ENCODE measurements at places on chromosomes 3 and 15.
A peak's percentile ranks its signal among the peaks of the same experiment; 100 is the strongest.

- DNase-seq: no peak
Observed at GRCh38 chr3:189160519-189161309, 11.1 kb upstream of the TPRG1 start.

DNA sequence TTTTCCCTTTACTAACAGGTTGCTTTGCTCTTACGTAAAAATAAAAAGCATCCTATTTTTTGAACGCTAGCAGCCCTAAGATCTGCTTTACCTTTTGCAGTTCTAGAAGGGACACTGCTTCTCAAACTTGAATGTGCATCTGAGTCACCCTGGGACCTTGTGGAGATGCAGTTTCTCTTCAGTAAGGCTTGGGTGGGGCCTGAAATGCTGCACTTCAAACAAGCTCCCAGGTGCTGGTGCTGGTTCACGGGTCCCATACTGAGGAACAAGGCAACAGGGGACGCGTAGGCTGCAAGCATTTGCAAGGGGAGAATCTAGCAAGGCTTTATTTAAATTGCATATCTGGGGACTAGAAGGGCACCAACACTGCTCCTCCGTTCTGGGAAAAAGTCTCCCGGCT lies 30.0 kb downstream of the MB21D2 start:
- DNase-seq: peak; percentile 60

- no peak for DNase-seq
Observed at GRCh38 chr3:178343433-178344038, 192.7 kb upstream of the KCNMB2 start.

DNA sequence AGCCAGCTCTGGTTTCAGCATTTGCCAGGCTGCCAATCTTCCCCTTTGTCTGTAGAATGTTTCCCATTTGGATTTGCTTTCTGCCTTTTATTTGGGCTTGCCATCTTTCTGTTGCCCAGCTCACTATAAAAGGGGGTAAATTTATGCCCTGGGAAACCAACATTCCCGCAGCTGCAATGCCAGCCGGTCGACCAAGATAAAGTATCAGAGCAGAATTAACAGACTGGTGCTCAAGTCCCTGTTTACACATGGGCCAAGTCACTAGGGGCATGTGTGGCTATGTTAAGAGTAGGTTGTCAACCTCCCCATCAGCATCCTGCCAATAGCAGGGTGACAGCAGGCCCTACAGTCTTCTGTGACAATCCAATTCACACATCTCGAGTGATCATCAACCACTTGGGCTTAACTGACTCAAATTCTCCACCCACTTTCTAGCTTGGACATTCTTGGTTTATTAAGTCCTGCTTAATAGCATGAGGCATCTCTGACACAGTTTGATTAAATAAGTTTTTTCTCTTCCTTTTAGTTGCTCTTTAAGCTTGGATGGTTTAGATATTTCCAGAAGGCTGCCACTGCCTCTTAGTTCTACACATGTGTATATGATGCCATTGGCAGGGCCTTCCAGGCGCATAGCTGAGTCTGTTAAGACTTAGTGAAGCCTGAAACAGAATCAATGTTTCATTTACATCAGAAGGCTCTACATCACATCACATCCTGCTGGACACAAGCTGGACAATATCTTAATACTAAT lies 24.1 kb upstream of the VEPH1 start:
- DNase-seq: peak; percentile 18

- DNase-seq: no peak
Observed at GRCh38 chr15:80730926-80731325, 35.8 kb downstream of the ABHD17C start.

- DNase-seq: no peak
Observed at GRCh38 chr15:60471314-60471713, 7.6 kb downstream of the ICE2 start.

GRCh38 chr3:12170207-12170606 lies 11.5 kb upstream of the TIMP4 start:
- DNase-seq: no peak

DNA sequence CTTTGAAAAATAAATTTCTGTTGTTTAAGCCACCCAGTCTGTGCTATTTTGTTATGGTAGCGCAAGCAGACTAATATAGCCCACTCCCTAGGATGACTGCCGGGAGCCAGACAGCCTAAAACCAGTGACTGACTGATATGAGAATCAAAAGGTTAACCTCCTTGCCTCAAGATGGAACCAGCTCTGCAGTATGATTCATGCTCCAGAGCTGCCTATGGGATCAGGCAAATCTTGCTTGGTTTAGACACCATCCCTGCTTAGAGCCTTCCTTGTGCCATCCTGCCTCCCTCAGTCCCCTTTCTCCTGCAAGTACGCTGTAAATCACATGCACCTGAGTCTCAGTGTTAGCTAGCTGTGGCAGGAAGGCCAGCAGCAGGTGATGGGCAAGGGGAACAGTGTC lies 39.3 kb downstream of the TRANK1 start:
- no peak for DNase-seq

GRCh38 chr3:170967126-170967525 lies 58.7 kb upstream of the EIF5A2 start:
- DNase-seq: no peak

DNA sequence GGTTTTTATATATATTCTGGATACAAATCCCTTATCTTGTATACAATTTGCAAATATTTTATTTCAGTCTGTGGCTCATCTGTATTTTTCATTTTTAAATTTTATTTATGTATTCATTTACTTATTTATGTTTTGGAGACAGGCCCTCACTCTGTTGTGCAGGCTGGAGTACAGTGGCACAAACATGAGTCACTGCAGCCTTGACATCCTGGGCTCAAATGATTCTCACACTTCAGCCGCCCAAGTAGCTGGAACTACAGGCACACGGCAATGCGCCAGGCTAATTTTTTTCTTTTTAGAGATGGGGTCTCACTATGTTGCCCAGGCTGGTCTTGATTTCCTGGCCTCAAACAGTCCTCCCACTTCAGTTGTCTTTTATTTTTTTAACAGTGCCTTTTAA lies 50.6 kb downstream of the PFN2 start:
- no peak for DNase-seq

DNA sequence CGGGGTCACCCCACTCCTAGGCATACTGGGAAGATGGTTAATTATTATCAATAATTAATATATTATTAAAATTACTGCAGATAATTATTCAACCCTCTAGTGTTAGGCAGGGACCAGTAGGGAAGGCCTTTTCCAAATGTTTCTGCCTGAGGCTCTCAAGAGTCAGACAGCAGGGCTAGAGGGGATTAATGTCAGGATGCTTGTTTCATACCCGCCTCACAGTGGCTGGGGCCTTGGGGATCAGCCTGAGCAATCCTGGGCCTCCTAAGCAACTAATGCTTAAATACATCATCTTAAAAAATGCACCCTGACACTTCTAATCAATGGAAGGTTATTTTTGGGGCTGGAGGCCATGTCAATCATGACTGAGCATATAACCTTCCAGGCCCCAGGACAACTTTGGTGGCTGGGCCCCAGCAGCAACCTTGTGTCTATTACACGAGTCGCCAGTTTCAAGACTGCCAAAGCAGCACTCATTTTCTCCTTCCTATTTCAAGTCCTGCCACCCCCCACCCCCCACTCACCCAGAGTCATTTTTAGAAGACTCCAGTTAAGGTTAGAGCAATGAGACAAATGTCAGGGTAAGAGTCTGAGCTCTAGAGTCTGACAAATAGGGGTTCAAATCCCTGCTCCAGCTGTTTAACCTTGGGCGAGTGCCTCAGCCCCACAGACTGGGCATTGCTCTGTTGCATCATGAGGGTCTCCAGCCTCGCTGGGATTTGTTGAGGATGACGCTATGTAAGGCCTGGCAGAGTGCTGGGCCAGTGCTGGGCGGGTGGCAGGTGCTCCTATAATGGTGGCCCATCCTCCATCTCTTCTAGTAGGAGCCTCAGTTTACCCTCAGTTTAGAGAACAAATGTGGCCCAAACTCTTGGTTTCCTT lies 6.1 kb downstream of the AMOTL2 start:
- no peak for DNase-seq

DNA sequence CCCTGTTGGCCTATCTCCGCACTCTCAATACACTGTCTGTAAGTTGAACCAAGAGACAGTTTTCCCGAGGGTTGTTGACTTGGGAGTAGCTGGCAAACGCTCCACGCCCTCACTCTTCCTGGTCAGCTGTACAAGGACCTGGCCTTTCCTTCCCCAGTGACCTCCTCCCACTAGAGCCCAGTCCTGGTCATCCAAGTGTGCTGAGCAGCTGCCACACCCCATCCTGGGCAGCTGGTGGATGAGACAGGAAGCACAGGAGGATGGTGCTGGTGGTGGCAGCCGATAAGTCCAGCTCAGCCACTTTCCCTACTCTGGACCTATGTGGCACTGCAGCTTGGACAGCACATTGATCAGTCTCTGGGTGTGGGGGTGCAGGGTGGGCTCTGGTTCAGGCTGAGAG lies 19.8 kb downstream of the PFKFB4 start:
- no peak for DNase-seq

DNA sequence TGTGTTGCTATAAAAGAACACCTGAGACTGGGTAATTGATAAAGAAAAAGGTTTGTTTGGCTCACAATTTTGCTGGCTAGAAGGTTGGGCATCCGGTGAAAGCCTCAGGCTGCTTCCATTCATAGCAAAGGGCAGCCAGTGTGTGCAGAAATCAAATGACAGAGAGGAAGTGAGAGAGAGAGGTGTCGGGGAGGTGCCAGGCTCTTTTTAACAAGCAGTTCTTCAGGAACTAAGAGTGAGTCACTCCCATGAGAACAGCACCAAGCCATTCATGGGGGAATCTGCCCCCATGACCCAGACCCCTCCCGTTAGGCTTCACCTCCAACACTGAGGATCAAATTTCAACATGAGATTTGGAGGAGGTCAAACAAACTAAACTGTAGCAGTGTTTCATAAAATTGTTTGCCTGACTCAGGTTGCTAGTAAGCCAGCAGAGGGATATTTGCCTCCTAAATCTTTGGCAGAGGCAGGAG lies 4.5 kb upstream of the PARP15 start:
- peak; percentile 98 for DNase-seq

GRCh38 chr3:37888421-37888820 lies 26.7 kb downstream of the CTDSPL start:
- DNase-seq: no peak

DNA sequence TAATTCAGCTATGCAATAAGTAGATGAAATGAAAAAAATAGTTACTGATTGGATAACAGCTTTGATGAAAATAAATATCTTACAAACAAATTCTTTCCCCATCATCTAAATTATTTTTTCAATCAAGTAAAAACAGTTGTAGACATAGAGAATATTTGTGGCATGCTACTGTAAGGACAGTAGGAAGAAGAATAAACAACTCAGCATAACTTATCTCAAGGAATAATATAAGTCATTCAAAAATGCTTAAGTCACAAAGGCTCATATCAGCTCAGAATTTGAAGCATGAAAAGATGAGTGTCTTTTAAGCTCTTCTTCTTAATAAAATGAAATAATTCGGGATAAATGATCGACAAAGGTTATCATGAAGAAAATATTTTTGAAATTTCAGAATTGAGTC lies 1029.0 kb downstream of the ROBO1 start:
- no peak for DNase-seq

- DNase-seq: no peak
Observed at GRCh38 chr3:94272016-94272415, 209.2 kb downstream of the NSUN3 start.

DNA sequence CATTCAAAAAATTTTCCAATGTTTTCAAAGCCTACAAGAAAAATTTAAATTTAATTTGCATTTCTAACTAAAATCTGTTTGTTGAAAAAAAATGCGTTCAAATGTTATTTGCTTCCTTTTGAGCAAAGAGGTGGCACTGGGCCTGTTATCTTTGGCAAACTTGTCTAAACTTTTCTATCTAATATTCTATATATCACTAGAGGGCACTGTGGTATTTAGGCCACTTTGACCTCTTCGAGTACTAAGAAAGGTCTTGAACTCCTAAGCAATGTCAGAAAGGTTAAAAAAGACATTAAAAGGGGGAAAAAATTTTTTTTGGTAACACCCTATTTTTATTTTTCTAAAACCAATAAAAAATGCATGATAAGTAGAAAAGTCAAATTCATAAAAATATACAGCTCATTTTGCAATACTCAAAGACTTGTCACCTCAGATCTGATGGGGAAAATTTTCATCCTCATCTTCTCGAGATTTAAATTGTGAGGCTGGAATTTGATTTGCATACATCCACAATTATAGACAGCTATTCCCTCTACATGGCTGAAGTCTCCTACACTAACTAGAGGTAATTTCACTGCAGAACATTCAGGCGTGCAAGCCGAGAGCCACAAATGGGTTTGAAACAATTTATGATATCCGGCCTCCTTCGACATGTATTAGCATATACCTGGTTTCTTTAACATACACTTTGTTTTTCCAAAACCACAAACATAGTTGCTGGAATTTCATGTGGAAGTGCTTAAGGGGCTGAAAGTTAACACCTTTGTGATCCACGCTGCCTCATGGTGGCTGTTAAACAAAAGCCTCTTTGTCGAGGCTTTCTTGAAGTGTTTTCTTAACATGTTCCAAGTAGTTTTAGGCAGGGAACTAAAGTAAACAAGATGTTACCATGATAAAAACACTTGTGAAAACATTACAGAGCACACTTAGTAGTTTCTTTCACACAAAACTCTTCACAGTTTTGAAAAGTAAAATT lies 576.4 kb downstream of the FOXP1 start:
- DNase-seq: peak; percentile 50

GRCh38 chr15:65405791-65406423 lies 16.8 kb downstream of the IGDCC4 start:
- DNase-seq: no peak

- no peak for DNase-seq
Observed at GRCh38 chr15:43941555-43941954, 114.8 kb downstream of the WDR76 start.

- no peak for DNase-seq
Observed at GRCh38 chr3:109923431-109923830, 586.1 kb upstream of the DPPA4 start.

DNA sequence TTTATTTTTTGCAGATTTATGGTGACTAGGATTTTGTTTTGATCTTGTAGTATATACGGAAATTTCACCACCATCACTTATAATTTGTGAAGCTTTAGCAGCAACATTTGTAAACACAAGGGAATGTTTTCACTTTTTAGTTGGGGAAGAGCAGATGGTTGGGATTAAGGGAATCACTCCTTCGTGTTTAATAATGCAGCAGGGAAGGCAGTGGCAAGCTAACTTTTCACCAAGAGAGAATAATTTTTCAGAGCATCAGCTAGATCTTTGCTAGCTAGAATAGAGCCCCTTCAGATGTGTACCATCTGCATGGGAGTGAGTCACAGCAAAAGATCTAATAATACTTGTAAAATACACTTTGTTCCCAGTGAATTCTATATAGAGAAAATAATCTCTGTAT lies 632.7 kb downstream of the CADM2 start:
- no peak for DNase-seq

GRCh38 chr3:107067421-107067820 lies 309.8 kb upstream of the CCDC54 start:
- no peak for DNase-seq

DNA sequence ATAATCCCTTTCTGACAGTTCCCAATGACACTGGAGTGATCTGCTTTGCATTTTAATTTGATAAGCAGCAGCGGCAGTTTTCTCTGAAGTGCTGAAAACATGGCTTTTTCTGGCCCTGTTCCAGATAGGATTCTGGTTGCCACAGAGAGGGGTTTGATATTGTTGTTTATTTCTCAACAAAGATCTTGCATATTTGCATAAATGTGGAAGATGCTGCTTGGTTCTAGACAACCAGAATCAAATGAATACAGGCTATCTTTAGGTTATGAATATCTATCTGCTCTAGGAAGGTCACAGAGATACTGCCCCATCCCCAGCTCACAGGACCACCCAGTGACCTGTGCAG lies 137.1 kb downstream of the ZNF609 start:
- no peak for DNase-seq

GRCh38 chr15:87735522-87735921 lies 521.0 kb downstream of the NTRK3 start:
- DNase-seq: no peak

- no peak for DNase-seq
Observed at GRCh38 chr3:68088216-68088615, 433.8 kb upstream of the SUCLG2 start.

GRCh38 chr3:135192929-135193328 lies 397.9 kb downstream of the EPHB1 start:
- DNase-seq: peak; percentile 74

Measured in HT1080 (cell line).